ENCODE measurements at places on chromosomes 4 and X.
A peak's percentile ranks its signal among the peaks of the same experiment; 100 is the strongest.

DNA sequence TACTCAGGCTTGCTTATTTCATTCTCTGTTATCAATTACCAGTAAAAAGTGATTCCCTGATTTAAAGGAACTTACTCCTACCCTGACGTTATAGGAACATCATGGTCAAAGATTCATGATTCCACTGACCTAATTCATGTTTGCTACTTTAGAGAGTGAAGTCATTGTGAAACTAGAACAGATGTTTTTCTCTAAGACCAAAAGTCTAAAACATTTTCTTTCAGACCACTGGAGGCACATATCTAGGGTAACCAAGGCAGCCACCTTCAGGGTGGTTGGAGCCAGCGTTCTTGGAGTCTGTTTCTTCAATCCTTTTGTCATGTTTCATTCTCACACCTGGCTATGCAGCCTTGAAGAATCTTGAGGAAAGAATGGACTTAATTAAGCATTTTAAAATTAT is 77.8 kb downstream of the GALNTL6 start:
- no peaks in the 10 kb centered on the region for H3K36me3 ChIP-seq
- H3K4me1 ChIP-seq: no peaks in the 10 kb centered on the region
- no peak for DNase-seq

DNA sequence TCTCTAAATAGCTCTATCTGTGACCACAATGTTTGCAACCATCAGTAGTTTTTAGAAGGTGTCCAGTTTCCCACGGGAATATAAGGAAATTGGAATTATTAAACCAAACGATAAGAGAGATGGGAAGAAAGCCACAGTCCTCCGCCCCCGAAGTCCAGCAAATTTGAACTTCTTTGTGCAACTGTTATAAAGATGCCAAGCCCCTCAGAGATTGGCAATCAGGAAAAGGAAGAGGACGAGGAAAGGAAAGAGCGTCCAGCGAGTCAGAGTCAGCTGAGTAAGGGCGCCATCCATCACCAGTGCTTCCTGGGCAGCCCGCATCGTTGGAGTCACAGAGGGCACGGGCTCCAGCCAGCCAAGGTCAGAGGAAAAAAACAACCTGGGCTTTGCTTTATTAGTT is 35.7 kb downstream of the LDB2 start:
- peaks cover 31% of the 10 kb centered on the region for H3K4me1 ChIP-seq
- DNase-seq: no peak
- no peak overlapping the region for H3K27ac ChIP-seq
- no peak overlapping the region for H3K4me3 ChIP-seq

- no peaks in the 10 kb centered on the region for H3K27me3 ChIP-seq
- H3K4me1 ChIP-seq: no peaks in the 10 kb centered on the region
- no peak overlapping the region for H3K4me3 ChIP-seq
Observed at GRCh38 chr4:95963456-95963855, 123.6 kb downstream of the PDHA2 start.

GRCh38 chrX:152884171-152884570 is 13.7 kb upstream of the ZNF185 start:
- no peaks in the 10 kb centered on the region for H3K36me3 ChIP-seq
- no peak for DNase-seq
- H3K27me3 ChIP-seq: peaks cover 12% of the 10 kb centered on the region
- H3K4me1 ChIP-seq: no peaks in the 10 kb centered on the region
- no peak overlapping the region for H3K4me3 ChIP-seq

DNA sequence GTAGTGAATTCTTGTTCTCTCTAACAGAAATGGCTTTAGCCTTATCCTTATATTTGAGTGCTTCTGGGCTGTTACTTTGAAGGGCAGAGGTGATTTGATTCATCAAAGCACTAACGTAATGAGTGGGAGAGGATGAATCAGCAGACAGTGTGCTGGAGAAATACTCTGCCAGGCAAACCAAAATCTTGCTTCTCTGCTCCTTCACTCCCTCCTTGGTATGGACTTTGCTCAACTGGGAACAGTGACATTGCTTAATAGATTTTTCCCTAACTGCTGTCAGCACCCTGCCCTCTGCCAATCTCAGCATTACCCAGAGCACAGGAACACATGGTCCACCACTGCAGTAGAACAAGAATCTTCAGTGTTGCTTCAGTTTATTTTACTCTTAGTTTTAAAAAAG is 56.0 kb downstream of the PDLIM5 start:
- H3K27me3 ChIP-seq: no peaks in the 10 kb centered on the region
- H3K4me1 ChIP-seq: peaks cover 31% of the 10 kb centered on the region

DNA sequence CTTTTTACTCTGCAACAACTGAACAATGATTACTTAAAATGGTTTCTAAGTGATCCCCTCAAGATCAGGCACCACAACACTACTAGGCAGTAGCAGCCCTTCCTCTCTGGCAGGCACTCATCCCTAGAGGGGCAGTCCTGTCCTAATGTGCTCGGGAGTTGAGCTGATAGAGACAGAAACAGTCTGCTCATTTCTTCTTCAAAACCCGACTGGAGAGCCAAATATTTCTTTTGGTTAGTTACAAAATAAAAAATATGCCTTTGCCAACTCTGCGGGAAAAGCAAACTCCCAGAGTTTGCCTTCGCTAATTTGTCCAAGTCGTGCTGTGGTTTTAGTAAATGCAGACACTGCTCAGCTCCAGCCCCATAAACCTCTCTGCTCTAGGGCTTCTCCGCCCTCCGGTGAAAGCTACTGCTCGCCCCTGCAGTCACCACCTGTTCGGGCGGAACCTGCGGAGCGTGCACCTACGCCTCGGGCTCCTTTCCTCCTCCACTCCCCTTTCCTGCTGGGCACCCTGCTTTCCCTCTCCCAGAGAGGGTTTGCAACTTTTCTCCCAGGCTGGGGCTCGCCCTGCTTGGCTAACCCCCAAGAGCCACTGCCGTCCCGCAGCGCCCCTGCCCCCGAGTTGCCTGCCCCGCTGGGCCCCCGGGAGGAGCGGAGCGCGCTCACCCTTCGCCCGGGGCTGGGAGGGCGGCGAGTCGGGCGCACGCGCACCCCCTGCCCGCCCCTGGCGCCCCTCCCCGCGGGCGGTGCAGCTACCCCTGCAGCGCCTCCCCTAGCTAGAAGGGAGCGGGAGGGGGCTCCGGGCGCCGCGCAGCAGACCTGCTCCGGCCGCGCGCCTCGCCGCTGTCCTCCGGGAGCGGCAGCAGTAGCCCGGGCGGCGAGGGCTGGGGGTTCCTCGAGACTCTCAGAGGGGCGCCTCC is at the start of gene NPNT:
Gene NPNT (plus strand): TSS at position 812 of the 923 bp plus-strand sequence. CDS start 182 bp downstream, outside the sequence.
- no peaks in the 10 kb centered on the region for H3K36me3 ChIP-seq
- no peaks in the 10 kb centered on the region for H3K4me1 ChIP-seq
- H3K27ac ChIP-seq: no peak within 1 kb of the TSS
- peak; percentile 44 for DNase-seq

GRCh38 chr4:118712872-118713271 is 27.7 kb downstream of the METTL14 start:
- peaks cover 14% of the 10 kb centered on the region for H3K36me3 ChIP-seq
- peak overlapping the region; percentile 45 for H3K27ac ChIP-seq
- H3K4me1 ChIP-seq: no peaks in the 10 kb centered on the region
- H3K4me3 ChIP-seq: no peak overlapping the region
- peak; percentile 41 for DNase-seq
- no peaks in the 10 kb centered on the region for H3K27me3 ChIP-seq

DNA sequence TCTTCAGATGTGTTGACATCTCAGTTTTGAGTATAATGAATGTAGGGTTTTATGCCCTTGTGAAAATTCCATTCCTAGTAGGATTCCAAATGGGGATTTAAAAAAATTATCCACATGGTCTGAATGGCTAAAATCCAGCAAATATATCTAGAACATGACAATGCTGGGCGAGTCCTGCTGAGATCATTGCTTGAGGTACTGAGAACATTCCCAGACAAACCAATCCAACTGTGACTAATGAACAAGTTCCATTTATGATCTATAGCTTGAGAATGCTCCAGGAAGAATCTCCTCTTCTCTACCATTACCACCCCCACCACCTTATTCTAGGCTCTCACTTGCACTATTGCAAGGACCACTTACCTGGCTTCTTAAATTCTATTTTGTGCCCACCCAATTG is 77.2 kb upstream of the IL1RAPL2 start:
- peaks cover 6% of the 10 kb centered on the region for H3K27me3 ChIP-seq
- H3K4me1 ChIP-seq: no peaks in the 10 kb centered on the region
- H3K4me3 ChIP-seq: no peak overlapping the region
- no peaks in the 10 kb centered on the region for H3K36me3 ChIP-seq

- H3K36me3 ChIP-seq: no peaks in the 10 kb centered on the region
- peak overlapping the region; percentile 70 for H3K27ac ChIP-seq
- DNase-seq: no peak
Observed at GRCh38 chrX:16870862-16871815, 977 bp upstream of the RBBP7 start.

DNA sequence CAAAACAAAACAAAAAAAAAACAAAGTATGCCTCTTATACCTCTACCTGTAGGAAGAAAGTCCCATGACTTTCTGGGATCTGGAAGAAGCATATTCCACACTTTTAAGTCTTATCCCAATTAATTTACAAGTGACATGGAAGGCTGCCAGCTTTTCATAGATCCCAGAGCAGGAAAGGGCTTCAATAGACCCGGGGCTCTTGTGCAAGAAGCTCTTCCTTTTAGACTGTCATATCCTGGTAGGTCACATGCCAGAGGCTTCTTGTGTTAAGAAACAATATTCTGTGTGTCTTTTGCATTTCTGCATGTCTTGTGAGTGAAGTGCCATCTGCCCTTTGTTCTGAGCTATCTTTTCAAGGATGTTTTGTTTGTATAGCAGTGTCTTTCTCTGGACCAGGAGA is 84.4 kb upstream of the PHOX2B start:
- H3K27me3 ChIP-seq: no peaks in the 10 kb centered on the region
- H3K4me3 ChIP-seq: no peak overlapping the region
- no peaks in the 10 kb centered on the region for H3K4me1 ChIP-seq
- no peaks in the 10 kb centered on the region for H3K36me3 ChIP-seq

DNA sequence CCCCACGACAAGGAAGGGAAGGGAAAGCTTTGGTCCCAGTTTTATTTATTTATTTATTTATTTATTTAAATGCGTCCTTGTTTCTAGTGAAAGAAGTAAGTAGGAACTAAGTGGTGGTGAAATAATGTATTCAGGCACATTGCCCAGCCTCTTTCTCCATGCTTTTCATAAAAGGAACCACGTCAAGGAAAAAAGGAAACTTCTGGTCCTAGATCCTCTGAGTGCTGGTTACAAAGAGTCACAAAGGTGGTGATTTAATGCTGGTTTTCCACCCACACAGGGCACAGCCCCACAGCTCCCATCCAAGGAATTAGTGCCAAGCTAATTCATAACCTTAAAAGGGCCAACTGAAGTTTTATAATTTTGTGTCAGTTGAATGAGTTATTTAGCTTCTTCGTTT is 206.6 kb upstream of the GYPA start:
- DNase-seq: no peak
- no peak overlapping the region for H3K27ac ChIP-seq
- no peaks in the 10 kb centered on the region for H3K36me3 ChIP-seq
- H3K4me3 ChIP-seq: no peak overlapping the region

DNA sequence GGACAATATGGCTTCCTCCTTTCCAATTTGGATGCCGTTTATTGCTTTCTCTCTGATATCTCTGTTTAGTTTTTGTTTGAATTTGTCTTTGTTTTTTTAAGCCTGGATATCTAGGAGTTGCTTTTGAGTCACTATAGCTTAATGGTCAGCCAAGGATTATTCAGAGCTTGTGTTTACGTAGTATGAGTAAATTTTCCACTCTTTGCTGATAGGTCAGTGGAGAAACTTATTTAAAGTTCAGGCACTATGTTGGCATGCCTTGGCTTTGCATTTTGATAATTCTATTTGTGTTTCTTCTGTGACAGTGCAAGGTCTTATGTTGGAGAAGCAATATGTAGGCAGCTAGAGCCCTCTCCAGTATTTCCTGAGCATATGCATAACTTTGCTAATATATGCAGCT is 315.2 kb downstream of the GRID2 start:
- no peaks in the 10 kb centered on the region for H3K27me3 ChIP-seq
- DNase-seq: no peak

- no peaks in the 10 kb centered on the region for H3K36me3 ChIP-seq
- no peaks in the 10 kb centered on the region for H3K27me3 ChIP-seq
- no peak for DNase-seq
Observed at GRCh38 chrX:23383411-23383810, 48.8 kb downstream of the PTCHD1 start.

- H3K4me1 ChIP-seq: peaks cover 12% of the 10 kb centered on the region
- peak; percentile 54 for DNase-seq
- no peak overlapping the region for H3K4me3 ChIP-seq
- H3K27me3 ChIP-seq: no peaks in the 10 kb centered on the region
- H3K27ac ChIP-seq: peak overlapping the region; percentile 34
Observed at GRCh38 chr4:155805016-155805415, 46.2 kb downstream of the GUCY1B1 start.

- peaks cover 17% of the 10 kb centered on the region for H3K36me3 ChIP-seq
- no peak overlapping the region for H3K27ac ChIP-seq
- H3K27me3 ChIP-seq: no peaks in the 10 kb centered on the region
- DNase-seq: no peak
Observed at GRCh38 chr4:113555868-113556267, 205.7 kb downstream of the CAMK2D start.

GRCh38 chrX:257681-258289 is 23.4 kb upstream of the PLCXD1 start:
- H3K4me3 ChIP-seq: no peak overlapping the region
- DNase-seq: peak; percentile 42
- H3K27me3 ChIP-seq: no peaks in the 10 kb centered on the region
- H3K27ac ChIP-seq: no peak overlapping the region
- peaks cover 10% of the 10 kb centered on the region for H3K4me1 ChIP-seq

- H3K27me3 ChIP-seq: no peaks in the 10 kb centered on the region
- no peak for DNase-seq
- no peaks in the 10 kb centered on the region for H3K36me3 ChIP-seq
- no peak overlapping the region for H3K27ac ChIP-seq
- H3K4me3 ChIP-seq: no peak overlapping the region
- H3K4me1 ChIP-seq: no peaks in the 10 kb centered on the region
Observed at GRCh38 chr4:23269566-23269965, 576.8 kb downstream of the GBA3 start.

DNA sequence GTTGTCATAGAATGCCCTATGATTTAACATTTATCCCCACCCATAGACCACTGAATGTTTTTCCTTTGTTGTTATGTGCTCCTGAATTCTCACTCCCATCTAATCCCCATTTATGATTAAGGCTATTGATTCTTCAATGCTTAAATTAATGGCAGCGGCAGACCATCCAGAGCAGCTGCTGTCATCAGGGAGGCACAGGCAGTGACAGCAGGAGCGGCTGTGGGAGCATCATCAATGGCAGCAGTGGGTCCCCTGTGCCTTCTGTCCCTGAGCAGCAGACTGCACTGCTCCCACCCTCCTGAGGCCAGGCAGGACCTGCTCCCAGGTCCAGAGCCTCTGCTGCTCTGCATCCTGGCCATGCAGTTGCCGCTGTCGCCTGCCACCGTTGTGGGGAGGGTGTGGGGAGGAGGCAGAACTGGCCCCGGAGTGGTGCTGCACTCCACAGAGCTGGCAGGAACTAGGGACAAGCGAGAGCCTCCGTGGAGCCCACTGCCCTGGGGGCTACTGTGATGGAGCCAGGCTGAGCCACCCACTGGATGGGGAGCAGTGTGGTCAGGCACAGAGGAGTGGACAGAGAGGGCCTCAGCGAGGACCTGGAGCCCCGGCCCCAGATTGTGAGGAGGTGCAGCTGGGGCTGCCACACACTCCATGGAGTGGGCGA is 29.0 kb downstream of the NAA11 start:
- no peaks in the 10 kb centered on the region for H3K27me3 ChIP-seq
- DNase-seq: no peak
- no peaks in the 10 kb centered on the region for H3K36me3 ChIP-seq
- no peak overlapping the region for H3K27ac ChIP-seq
